ENCODE measurements at places on chromosomes 1 and 21.

DNA sequence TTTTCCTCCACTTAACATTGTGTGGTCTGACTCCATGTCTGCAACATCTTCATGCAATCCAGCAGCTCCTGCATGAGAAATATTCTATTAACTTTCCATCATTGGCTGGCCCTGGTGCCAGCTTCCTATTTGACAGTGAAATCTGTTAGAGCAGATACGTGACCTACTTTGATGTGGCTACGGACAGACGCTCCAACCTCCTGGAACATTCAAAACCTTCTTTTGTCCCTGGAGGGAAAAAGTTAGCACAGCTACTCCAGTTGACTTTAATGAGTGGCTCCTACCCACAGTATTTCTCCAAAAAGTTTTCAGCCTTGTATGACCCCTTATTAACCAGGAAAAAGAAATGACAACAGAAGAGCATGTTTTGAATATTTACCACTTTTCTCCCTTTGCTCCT lies 22.0 kb downstream of the PRAMEF20 start:
- no peak for DNase-seq

DNA sequence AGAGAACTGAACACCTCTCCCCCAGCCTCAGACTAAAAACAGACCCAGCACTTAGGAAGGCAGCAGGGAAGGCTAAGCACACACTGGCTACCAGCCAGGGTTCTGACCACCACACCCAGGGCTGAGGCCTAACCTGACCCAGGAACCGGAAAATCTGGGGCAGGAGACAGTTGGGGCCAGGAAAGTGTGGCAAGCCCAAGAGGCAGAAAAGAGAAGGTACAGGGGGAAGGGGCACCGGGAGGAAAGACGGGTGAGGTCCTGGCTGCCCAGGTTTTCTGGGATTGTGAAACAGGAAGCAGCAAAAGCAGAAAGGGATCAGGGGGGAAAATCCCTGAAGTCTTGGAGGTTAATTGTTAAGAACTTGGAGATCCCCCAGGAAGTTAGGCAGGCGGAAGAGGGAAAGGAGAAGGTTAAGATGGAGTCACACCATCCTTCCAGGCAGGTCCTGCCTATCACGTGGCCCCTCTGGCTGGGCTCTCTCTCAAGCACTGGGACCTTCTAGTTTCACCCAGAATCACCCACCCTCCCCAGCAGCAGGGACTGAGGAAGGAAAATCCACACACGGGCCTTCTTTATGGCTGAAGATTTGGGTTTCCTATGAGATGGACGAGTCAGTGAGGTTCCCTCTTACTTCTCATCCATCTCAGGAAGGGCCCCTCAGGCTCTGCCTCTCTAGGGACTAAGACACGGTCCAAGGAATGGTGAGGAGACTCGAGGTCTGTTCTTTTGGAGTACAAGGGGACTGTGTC lies 2.6 kb downstream of the HDGF start:
- DNase-seq, result no peak

GRCh38 chr1:233376382-233377110 lies 49.0 kb downstream of the MAP3K21 start:
- no peak for DNase-seq

DNA sequence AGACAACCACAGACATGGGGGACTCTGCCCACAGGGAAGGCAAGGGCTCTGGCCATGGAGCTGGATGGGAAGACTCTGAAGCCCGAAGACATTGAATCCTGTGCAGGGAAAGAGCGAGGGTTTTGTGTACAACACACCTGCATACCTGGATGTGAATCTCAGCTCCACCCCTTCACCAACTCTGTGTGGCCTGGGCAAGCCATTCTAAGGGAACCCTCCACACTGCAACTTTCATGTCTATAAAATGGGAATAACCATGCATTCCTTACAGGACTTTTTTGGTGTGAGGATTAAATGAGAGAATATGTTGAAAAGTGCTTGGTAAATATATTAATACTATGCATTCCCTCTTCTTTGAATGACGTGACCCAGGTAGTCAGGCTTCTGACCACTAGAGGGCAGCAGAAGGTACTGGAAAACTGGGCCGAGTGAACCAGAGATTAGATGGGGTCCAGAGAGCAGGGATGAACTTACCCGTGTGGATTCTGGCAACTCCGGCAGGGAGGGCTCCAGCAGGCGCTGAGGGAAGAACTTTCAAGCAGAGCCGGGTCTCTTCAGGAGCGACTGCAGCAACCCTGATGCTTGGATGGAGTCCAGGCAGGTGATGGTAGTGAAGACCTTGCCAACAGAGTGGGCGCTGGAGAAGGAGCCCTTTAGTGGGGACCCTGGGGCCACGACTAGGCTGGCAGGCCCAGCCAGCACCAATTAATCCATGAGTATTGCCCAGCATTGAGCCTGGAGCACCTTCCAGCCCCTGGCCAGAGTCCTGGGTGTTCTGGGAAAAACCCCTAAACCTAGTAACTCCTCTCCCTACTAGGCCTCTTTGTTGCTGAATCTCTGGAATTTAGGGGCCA lies 834 bp upstream of the ELF3 start:
- DNase-seq, result peak; percentile 79

- no peak for DNase-seq
Observed at GRCh38 chr1:25356848-25357247, 18.7 kb downstream of the TMEM50A start.

DNA sequence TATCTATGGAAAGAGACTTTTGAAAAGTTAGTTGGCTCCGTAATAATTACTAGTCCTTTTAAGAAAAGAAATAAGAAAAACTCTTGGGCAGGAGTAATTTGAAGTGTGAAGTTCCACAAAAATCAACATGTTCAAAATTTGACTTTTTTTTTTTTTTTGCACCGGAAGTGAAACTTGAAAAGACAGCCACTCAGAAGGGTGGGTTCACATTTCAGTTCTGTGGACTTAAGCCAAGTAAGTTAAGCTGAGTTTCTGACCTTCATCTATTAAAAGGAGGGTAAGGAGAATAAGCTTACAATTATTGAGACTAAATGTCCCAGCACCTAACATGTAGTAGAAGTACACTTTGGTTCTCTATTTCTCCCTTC lies 11.0 kb downstream of the RO60 start:
- no peak for DNase-seq

DNA sequence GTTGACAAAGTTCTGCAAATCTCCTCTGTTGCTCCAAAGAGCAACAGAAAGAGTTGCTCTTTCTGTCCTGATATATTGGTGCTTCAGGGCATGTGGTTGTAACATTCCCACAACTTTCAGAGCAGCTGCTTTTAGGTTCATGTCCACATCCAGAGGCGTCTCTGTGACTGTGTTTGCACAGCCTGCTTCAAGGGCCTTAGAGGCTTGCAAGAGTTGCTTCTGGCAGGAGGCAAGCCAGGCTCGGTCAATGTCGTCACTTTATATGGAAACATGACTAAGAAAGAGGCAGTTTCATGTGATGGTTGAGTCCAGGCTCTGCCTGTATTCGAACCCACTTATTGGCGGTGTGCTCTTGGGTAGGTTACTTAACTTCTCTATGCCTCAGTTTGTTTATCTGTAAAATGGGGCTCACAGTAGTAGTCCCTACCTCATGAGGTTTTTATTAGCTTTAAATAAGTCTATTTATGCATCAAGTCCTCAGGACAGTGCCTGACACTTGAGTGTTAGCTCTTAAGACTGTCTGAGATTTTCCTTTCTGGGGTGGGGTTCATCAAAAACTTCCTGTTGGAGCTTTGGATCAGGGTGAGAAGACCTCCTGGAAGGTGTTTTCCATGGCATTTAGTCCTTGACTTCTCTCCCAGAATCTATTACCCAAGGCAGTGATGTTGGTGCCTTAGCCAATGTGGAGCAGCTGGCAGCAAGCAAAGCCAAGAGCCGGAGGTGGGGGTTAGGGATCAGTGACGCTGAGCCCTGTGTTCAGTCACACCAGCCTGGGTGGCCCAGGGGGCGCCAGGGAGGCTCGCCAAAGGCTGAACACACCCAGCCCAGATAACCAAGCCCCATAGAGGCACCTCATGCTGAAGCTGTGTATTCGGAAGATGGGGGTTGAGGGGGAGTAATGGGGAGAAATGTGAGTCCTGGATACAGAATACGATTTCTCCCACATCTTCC lies 18.9 kb downstream of the LHX4 start:
- no peak for DNase-seq

GRCh38 chr1:230869500-230869899 lies 1.2 kb upstream of the C1orf198 start:
- no peak for DNase-seq
